Frontal cortex (tissue), 4 donors: ENCODE measurements at places on chromosomes 7 and 10. TPM values are rescaled to one million over a fixed set of nuclear protein-coding genes. Genes with fewer than 3 reads are reported as not detected.

Gene ERVW-1
- total RNA-seq: not detected

Gene CYP26C1
- total RNA-seq: under 0.01 TPM

DNA sequence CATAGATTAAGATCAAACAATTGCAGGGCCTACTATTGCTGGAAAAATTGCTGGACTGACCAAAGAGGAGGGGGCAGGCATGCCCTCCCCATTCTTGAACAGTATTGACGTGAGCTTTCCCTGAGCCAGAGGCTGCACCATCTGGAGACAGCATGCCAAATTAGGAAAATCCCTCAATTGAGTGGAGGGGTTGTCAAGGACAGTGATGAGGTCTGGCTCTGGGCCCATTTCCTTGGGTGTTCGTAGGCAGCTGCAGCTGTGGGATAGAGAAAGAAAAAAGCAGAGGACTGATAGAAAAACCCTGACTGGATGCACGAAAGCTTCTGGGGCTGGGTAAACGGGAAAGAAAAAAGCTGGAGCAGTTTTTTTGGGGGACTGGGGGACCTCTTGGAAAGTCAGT, 22.8 kb upstream of the ORC5 start:
- DNase-seq: no peak

Gene NKX1-2
- under 0.01 TPM for total RNA-seq

GRCh38 chr10:125431149-125431548, 251.8 kb downstream of the TEX36 start:
- DNase-seq: no peak

DNA sequence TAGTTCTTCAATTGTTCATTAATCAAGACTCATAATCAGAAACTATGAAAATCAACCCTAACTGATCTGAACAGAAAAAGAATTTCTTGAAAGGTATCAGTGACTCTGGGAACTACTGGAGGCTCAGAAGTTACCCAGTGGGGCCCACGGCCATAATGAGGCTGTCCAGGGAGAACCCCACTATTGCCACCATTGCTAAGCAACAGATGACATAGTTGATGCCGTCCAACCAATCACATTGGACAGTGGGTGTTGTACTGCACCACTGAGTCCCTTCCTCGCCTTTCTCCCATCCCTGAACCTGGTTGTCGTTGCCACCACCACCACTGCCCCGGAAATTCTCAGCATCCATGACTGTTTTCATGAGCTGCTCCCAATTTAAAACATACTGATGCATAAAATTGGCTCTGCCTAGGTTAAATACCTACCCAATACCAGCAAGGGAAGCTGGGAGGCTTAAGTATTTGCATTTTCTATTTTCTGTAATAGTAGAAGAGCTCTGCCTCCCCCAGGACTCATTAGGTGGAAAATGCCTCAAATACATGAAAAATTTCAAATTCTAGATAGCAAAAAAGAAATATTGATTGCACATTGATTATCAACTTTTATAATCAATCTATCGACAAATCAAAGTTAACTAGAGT, 26.7 kb upstream of the USP6NL start:
- DNase-seq: no peak

DNA sequence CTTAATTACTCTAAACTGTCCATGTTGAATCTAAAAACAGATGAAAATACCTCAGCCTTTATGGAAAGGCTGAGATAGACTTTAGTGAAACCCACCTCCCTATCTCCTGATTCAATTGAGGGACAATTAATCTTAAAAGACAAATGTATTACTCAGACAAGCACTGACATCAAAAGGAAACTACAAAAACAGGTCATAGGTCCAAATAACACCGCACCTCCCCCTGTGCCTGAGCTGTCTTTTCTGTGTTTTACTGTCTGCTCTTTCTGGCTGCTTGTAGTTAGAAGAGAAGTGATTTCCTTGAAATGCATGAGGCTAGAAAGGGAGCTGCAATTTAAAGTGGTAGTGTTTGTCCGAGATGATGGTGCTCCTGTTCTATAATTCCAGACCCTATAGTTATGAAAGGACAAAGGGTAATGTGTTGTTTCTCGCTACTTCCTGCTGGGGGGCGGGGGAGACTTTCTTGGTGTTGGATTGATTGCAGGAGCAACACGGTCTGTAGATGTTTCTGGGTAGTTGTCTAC, 16.0 kb downstream of the AKR1C8 start:
- no peak for DNase-seq

DNA sequence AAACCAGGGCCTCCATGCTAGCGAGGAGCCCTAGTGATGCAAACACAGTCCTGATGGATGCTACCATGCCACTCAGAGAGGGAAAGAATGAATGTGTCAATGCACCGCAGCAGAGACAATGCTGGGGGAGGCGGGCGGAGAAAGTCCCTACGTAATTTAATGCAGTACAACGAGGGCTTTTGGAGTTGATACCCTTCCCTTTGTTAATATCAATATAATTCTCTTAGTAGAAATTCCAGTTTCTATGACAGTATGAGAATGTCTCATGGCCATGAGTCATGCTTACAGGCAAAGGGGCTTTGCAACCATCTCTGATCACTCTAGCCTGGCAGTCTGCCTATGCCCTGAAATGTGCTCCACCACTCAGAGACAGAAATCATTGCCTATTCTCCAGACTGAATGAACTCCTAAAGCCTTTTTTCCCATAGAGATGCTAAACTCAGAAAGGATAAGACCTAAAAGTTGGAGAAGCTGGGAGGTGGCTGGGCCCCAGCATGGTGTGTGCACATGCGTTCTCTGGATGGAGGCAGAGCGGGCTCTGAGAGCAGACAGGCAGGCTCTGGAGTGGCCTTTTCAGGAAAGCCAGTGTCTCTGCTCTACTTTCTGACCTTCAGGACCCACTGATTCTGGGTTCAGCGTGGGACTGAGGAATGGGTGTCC, 20.3 kb upstream of the GIMAP2 start:
- no peak for DNase-seq

DNA sequence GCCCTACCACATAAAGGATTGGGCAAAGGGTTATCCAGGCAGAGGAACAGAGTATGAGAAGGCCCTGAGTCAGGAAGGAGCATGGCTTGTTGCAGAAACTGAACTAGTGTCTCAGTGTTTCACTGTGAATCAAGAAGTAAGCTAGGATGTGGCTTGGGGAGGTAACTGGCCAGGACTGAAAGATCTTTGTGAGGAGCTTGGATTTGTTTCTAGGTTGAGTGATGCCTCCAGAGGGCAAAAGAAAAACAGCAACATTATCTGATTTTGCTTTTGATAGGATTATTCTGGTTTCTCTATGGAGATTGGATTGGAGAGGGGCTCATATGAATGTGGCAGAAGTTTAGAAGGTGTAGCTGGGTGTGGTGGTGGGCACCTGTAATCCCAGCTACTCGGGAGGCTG, 137.9 kb upstream of the HDAC9 start:
- DNase-seq: no peak

Gene TMEM229A
- total RNA-seq: 1.2 TPM
